Effector memory CD4-positive, alpha-beta T cell (primary cell): ENCODE measurements at places on chromosomes 6 and 20.

DNA sequence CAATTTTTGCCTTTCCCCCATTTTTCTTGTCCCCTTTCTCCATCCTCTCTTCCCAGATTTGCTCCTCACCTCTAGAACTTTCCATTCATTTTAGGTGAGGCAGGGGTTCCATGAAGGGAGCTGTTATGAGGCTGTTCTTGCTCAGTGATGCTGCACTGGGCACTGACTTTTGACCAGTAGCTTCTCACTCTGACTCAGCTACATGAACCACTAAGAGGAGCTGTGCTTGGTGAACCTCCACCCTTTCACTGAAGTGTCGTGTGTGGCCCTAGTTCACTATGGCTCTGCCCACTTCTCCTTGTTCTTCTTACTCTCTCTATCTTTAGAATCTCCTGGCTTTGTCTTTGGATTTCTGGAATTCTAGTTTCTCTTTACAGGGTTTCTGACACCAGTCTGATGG, 307.1 kb upstream of the RNF24 start:
- DNase-seq: no peak

- no peak for DNase-seq
These were observed 148.6 kb downstream of the SOBP start for GRCh38 chr6:107638493-107638892.

- no peak for DNase-seq
These were observed 348.0 kb downstream of the HDGFL1 start for GRCh38 chr6:22917344-22917743.

- DNase-seq: no peak
These were observed 190.1 kb downstream of the SCP2D1 start for GRCh38 chr20:19003366-19004336.

- no peak for DNase-seq
These were observed 218.2 kb upstream of the RNF24 start for GRCh38 chr20:4233520-4233919.

- DNase-seq: no peak
These were observed 106.6 kb upstream of the BTN3A2 start for GRCh38 chr6:26258212-26258977.

GRCh38 chr20:54293526-54293925, 85.6 kb downstream of the PFDN4 start:
- DNase-seq: no peak

GRCh38 chr6:167836721-167837120, 10.0 kb downstream of the AFDN start:
- no peak for DNase-seq

DNA sequence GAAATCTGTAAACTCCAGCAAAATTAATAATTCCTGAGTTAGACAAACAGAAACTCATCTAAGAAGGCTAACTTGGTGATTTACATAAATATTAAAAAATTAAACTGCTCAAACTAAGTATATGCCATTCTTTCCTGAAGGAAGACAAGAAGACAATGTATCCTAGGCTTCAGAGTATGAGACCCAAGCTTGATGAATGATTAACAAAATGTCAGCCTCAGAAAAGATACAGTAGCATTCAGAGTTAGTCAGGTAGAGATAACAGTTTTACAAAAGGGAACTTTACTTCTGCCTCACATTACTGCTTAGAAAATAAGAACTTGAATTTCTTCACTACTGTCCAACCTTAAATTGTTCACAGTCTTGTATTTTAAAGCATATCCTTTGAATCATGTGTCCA, 12.0 kb downstream of the CSNK2A1 start:
- DNase-seq: no peak

GRCh38 chr6:155158030-155158843, 105.6 kb upstream of the CLDN20 start:
- no peak for DNase-seq

- no peak for DNase-seq
These were observed 9.2 kb upstream of the TBX18 start for GRCh38 chr6:84773431-84774156.

DNA sequence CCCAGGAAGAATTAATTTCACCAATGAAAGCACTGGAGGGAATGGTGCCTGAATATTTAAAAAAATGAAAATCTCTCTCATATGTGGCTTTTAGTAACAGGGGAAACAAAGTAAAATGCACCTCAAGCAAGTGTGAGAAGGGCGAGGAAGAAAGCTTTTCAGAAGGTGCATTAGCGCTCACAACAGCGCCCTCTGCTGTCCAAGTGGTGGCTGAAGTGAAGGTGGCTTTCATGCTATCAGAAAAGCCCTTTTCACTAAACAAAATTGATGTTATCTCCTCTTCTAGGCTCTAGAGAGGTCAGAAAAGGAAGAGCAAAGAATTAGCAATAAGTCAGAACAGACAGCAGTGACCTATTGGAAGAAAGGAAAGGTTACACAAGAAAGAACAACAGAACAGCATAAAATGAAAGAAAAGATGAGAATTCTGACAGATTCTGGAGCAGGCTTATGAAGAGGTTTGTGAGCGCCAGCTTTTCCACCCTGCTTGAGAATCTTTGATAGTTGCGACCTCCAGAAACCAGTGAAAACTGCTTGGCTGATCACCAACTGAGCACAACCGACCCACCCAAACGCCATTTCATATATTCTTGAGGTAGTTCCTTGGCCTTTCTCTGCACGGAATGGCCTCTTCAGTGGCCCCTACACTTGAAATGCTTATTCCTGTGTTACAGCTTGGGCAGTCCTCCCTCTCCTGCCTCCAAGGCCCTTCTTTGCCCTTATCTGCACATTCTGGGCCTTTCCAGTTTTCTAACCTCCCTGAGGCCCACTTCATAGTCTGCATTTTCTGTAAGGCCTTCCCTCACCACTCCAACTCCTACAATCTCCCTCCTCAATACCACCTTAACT, 45.3 kb downstream of the SMLR1 start:
- peak; percentile 27 for DNase-seq

DNA sequence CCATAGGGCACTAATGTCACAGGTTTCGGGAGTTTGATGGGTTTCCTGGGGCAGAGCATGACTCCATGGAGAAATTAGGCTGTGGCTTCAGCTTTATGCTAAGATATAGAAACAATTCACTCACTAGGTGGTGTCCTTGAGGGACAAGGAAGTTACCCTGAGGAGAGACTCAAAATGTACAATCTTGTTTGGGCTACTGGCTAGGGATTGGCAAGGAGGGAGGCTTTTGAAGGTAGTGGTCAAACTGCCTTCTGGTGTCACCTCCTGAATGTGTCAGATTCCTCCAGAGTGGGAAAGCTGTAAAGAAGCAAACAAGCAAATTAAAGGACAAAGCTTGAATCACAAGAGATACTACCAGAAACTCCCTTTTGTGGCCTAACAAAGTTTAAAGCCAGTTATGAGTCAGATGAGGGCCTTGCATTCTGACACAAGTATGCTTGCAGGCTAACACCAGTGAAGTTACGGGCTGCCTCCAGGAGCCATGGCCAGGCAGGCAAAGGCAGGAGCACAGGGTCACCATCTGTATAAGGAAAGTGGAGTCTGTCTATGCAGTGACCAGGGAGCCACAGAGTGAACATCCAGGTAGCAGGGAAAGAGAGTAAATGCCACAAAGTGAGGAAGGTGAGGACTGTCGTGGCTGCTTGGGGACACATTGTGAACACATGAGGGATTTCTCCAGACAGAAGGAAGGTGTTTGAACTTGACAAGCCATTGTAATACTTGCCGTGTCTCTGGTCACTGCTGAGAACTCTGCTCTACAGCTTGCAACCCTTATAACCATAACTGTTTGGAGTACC, 107.7 kb upstream of the DTNBP1 start:
- DNase-seq: no peak

- DNase-seq: no peak
These were observed 141.9 kb upstream of the NEDD9 start for GRCh38 chr6:11374036-11375010.

DNA sequence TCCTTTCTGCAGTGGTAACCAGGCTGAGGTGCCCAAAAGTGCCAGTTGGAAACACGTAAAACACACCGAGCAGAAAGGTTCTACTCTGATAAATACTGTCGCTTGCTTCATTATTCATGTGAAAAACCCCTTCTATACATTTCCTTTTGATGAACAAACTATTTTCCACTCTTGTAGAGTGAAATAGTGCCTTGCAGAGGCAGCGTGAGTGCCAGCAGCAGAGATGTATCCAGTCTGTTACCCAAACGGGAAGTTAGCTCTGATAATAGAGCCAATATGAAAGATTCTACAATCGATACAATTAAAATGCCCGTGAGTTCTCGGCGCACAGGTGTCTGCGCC, 1.5 kb downstream of the ZBTB46 start:
- no peak for DNase-seq

DNA sequence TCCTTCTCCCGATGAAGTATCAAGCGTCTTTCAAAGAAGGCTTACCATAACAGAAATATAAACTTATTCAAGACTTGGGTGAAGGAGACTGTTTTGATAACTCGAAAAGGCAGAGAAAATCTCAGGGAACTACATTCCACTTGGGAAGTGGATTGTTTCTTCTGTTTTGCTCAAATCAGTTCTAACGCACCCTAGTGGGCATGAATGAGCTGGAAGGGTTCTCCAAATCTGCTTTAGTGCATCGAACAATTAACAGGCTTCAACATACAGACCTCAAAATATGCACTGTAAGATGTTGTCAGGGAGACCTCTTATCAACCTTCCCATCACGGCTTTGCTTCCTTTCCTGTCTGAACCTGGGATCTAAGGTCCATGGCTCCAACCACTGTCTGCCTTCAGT, 392.5 kb downstream of the CD83 start:
- DNase-seq: no peak

- no peak for DNase-seq
These were observed 43.2 kb upstream of the TXNDC5 start for GRCh38 chr6:7953753-7954152.

DNA sequence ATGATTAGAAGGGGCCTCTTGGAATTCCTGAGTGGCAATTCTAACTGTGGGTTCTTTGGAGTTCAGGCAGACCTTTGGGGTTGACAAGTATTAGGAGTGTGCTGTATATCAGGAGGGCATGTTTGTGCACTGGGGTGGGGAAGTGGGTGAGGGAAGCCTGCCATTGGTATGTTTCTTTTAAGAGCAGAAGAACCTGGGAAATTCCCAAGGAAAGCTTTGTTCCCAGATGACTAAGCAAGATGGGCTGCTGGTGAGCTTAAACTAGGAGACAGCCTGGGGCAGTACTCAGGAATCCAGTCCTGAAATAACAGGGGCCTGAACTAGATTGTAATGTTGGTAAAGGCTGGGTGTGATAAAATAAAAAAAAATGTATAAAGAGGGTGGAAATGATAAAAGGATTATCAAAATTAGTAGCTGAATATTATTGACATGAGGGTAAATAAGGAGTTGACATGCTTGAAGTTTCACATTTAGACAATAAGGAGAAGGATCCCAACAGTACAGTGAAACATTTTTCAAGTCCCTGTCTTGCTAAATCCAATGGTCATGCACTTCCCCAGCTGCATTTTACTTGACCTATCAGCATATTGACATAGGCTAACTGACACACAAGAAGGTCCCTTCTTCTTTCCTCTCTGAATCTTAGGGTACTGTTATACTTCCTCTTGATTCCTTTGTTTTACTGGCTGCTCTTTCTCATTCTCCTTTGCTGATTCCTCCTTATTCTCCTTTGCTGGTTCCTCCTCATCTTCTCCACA, 18.4 kb upstream of the IFNGR1 start:
- DNase-seq: no peak

DNA sequence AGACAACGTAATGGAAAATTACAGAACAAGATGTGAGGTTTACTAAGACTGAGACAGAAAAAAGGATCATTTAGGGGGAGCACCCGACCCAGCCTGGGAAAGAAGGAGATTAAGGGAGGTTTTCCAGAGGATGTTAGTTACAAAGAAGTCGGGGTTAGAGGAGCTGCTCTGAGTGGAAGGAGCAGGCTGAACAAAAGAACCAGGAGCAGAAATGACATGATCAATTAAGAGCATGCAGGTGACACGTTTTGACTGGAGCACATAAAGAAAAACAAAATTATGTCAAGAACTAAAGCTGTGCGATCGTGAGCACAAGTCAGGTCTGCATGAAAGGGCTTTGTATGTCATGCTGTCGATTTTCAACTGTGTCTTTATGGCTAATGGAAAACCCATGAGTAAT, 417.3 kb upstream of the MARCKS start:
- no peak for DNase-seq

GRCh38 chr20:33415948-33416347, 14.6 kb upstream of the CDK5RAP1 start:
- no peak for DNase-seq

DNA sequence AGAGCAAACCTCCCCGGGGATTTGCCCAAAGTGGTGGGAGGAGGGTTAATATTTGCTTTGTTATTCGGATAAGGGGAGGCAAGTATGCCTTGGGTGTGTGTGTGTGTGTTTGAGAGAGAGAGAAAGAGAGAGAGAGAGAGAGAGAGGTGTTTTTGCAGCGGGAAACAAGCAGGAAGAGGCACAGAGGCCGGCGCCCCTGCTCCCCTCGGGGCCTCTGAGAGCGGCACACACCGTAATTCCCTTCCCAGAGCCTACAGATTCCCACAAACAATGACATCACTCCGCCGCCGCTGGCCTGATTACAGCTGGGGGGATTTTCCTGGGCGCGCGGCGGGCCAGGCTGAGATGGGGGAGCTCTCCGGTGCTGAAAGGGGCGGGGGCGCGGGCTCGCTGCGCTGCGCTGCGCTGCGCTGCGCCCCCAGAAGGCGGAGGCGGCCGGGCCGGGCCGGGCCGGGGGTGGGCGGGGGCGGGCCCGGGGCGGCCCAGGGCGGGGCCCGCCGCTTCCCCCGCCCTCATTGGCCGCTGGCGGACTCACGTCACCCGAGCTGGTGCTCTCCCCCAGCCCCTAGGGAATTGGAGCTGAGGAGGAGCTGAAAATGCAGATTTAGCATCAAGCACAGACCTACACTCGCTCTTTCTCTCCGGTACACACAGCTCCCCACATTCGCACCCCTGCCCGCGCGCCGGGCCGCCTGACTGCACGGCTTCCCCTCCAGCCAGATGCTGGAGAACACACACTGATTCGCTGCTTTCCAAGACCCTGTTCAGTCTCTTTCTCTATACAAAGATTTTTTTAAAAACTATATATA, at the start of gene PCSK2:
TSS of gene PCSK2 (plus strand) at position 631 of the 809 bp plus-strand sequence. CDS start 266 bp downstream, outside the sequence.
- DNase-seq: no peak

DNA sequence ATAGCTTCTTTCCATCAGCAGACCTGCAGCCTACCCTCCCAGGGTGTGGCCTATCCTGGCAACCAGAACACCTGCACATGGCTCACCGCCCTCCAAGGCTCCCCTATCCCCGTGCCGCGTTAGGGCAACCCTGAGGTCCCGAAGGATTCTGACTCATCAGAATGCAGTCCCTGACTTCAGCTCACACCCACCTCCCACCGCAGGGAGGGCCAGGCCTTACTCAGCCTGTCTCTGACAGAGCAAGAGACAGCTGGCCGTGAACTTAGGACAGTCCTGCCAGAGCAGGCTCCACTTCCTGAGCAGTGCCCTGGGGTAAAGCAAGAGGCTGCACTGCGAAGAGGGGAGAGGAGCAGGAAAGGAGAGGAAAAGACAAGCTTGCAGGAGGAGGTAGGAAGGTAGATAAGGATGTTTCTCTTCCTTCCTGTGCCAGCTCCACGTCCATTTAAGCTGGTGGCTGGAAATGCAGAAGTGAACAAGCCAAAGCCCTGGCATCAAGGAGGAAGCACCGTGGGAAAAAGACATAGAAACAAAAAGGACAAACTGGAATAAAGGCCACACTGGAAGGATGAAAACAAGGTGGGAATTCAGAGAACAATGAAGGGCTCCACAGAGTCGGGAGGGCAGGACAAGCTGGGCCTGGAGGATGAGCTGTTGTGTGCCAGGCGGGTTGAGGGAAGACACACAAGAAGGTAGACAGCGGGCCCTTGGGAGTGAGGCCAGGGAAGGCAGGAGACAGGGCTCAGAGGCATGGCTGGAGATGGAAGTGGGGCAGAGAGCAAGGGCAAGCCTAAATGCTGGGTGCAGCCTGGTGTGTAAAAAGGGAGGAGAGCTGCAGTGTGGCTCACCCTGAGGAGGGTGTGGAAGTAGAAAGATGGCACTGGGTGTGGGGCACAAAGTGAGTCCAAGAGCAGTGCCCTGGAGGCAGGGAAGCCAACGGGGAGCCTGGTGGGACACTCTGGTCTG, 102.7 kb downstream of the SLC23A2 start:
- no peak for DNase-seq
